ENCODE measurements at places on chromosomes 5 and 9. TPM values are rescaled to one million over a fixed set of nuclear protein-coding genes. Genes with fewer than 3 reads are reported as not detected.

The C1QTNF2 gene
- 3.4 TPM for polyA plus RNA-seq

The SOHLH1 gene
- polyA plus RNA-seq, result not detected

DNA sequence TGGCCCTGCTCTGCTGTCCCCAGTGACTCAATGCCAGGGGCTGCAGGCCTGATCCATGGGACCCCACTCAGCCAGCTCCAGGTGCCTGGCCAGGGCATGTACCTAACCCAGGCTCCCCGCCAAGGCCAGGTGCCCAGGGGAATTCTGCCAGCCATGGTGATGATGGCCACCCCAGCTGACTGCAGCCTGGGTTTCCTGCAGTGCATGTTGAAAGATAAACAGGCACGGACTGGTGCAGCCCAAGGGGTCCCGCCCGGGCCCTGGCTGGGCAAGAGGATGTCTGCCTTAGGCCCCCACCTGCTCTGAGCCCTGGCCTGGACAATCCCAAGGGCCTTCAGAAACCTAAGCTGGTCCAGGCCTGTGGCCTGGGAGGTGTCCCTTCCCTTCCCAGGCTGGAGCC, 1.2 kb downstream of the ABCA2 start:
- no peak for DNase-seq

DNA sequence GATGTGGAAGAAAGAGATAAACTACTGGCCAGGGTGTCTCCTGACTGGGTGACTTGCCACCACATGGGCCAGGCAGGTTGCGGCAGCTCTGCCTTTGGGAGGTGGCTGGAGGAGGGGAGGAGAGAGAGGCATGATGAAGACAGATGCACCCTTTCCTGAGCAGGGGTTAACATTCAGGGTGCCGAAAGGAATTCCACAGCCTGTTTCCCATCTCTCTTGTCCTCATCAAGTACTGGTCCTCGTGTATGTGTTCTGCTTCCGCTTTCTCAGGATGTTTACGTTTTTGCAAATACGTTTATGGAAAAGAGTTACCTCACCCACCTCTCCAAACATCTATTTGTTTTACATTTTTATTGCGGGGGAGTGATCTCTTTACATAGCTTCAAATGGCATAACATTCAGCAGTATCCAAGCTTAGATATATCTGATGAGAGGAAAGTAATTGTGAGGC, 73.4 kb downstream of the C9orf85 start:
- DNase-seq, result no peak

Data from left lung (tissue), 14 donors.